ENCODE measurements at places on chromosomes 12 and 14. TPM values are rescaled to one million over a fixed set of nuclear protein-coding genes. Genes with fewer than 3 reads are reported as not detected.

The TC2N gene
- total RNA-seq = 0.59 TPM

The ARID4A gene
- 24.9 TPM for total RNA-seq

The KRT6C gene
- total RNA-seq = not detected

The SDS gene
- total RNA-seq = not detected

The SBNO1 gene
- total RNA-seq = 54.9 TPM

The PNN gene
- 146 TPM for total RNA-seq

The DIO2 gene
- total RNA-seq = not detected

The RPL36AL gene
- total RNA-seq = 188 TPM

The ADAM21 gene
- total RNA-seq = not detected

The VDR gene
- total RNA-seq = 0.43 TPM

The PPP4R4 gene
- total RNA-seq = 1.2 TPM

The CISTR gene
- not detected for total RNA-seq

The LMO3 gene
- total RNA-seq = 36.2 TPM

The PTPRR gene
- total RNA-seq = 0.22 TPM

The ZDHHC22 gene
- 0.60 TPM for total RNA-seq

The ATL1 gene
- total RNA-seq = 11.4 TPM

The SLC17A8 gene
- total RNA-seq = not detected

The DTX1 gene
- 5.5 TPM for total RNA-seq

The TSPAN19 gene
- not detected for total RNA-seq

The PLA2G1B gene
- total RNA-seq = not detected

The KIF26A gene
- 11.5 TPM for total RNA-seq

The ALX1 gene
- 11.0 TPM for total RNA-seq

The FAM216A gene
- total RNA-seq = 17.5 TPM

The POC1B gene
- 30.8 TPM for total RNA-seq

The IAPP gene
- total RNA-seq = not detected

The C14orf180 gene
- not detected for total RNA-seq

The CIDEB gene
- 0.42 TPM for total RNA-seq
